ENCODE measurements at places on chromosomes 5 and 9.
A peak's percentile ranks its signal among the peaks of the same experiment; 100 is the strongest.

GRCh38 chr5:152532714-152533113 lies 127.6 kb upstream of the NMUR2 start:
- no peak for DNase-seq

- DNase-seq, result no peak
Measured at GRCh38 chr5:172593306-172593705, 47.8 kb upstream of the NEURL1B start.

DNA sequence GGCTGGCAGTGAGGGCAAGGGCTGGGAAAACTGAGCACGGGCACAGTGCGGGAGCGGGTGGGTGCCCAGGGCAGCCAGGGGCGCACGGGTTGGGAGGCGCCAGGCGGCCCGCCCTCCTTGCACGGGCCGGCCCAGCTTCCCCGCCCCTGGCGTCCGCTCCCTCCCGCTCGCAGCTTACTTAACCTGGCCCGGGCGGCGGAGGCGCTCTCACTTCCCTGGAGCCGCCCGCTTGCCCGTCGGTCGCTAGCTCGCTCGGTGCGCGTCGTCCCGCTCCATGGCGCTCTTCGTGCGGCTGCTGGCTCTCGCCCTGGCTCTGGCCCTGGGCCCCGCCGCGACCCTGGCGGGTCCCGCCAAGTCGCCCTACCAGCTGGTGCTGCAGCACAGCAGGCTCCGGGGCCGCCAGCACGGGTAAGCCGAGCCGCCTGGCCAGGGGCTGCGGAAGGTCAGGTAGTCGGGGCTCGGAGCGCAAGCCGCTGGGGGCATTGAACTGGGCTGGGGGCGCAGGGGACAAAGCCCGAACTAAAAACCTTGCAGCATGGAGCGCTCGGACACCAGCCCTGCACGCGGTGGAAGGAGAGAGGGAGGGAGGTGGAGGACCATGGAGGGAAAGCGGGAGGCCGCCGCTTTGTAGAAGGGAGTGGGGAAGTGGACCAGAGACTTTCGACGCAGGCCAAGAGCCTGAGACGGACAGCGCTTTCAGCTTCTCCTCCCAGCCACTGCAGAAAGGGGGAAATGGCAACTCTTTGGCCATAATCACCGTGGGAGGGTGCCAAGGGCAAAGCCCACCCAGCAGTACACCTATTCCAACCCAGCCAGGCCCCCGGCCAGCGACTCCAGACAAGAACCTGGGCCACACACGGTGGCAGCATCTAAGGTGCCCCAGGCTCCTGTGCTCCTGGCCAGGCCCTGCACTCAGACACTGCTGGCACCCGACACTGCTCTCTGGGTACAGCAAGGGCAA lies at the start of gene TGFBI:
Gene TGFBI (plus strand): TSS at position 207 of the 961 bp plus-strand sequence. CDS start 68 bp downstream, at position 275.
- peak; percentile 18 for DNase-seq

- no peak for DNase-seq
Measured at GRCh38 chr5:15203376-15203775, 296.6 kb upstream of the FBXL7 start.

DNA sequence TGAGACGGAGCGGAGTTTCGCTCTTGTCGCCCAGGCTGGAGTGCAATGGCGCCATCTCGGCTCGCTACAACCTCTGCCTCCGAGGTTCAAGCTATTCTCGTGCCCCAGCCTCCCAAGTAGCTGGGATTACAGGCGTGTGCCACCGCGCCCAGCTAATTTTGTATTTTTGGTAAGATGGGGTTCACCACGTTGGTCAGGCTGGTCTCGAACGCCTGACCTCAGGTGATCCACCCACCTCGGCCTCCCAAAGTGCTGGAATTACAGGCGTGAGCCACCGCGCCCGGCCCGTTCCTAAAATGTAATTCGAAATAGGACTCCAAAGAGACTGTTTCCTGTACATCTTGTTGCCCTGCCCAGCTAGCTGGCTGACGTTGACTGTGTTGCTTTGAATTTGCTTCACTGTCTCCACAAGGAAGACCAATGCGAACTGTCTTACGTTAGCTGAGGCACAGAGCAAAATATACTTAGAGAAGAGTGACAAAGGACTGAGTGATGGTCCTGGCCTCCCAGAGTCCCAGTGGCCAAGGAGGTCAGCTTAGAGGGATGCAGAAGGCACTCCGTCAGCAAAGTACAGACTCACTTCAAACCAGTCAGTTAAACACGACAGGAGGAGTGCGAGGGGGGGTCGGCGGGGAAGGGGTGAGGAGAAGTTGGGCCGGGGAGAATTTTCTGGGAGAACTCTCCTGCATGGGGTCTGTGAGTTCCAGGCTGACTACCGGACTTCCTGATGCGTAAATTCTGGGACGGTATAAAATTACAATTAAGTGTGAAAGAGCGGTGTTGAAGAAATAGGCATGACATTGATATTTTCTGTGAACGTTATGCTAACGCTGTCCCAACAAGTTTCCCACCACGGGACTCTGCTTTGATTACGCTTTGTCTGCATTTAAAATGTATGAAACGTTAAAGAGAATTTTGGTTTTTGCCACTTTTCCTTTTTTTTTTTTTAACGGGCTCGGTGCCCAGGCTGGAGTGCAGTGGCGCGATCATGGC lies 6.8 kb upstream of the TRIM41 start:
- DNase-seq, result no peak

DNA sequence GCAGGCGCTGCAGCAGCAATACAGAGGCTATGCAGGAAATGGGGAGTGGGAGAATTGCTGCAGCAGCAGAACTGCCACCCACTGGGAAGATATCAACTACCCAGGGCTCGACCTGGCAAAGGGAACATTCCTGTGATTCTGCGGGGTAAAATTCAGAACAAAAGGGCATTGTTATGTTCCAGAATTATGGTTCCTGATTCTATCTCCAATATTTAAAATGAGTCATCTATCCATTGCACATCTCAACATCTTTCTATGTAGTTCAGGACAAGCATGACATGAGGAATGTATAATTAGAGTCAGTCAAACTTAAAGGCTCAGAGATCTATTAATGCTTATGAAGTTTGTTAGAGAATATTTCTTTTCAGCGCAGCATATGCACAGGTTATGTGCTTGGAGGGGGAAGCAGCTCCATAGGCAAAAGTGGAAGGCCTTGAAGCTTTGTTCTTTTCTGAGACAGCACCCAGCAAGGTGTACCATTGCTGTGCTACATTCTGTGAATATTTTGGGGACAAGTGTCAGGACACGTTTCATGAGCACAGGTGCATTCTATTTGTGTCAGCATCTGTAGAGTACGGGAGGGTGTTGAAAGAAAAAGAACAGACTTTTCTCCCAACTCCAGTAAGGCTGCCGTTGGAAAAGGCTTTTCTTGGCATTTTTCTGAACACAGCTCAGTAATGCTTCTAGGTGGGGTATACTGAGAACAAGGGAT lies 395.6 kb upstream of the MPDZ start:
- DNase-seq, result no peak

DNA sequence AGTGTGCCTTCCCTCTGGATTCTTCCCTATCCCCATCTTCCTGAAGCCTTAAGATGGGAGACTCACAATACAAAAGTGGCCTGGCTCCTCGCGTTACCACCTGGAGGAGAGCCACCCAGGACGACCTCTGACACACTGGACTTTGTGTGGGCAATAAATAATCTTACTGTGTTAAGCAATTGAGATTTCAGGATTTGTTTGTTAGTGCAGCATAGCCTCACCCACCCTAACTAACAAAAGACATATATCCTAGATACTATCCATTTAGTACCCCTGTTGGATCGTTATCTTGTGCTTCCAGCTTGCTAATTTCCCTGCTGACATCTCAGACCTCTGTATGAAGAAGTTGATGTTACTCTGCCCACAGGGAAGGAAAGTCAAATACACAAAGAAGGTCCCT lies 7.9 kb downstream of the GABBR2 start:
- no peak for DNase-seq
